Left ventricle myocardium superior (tissue), 1 donor: ENCODE measurements at places on chromosomes 13 and 19.

- DNase-seq: no peak
Observed at GRCh38 chr13:106377931-106378662, 157.4 kb downstream of the EFNB2 start.

DNA sequence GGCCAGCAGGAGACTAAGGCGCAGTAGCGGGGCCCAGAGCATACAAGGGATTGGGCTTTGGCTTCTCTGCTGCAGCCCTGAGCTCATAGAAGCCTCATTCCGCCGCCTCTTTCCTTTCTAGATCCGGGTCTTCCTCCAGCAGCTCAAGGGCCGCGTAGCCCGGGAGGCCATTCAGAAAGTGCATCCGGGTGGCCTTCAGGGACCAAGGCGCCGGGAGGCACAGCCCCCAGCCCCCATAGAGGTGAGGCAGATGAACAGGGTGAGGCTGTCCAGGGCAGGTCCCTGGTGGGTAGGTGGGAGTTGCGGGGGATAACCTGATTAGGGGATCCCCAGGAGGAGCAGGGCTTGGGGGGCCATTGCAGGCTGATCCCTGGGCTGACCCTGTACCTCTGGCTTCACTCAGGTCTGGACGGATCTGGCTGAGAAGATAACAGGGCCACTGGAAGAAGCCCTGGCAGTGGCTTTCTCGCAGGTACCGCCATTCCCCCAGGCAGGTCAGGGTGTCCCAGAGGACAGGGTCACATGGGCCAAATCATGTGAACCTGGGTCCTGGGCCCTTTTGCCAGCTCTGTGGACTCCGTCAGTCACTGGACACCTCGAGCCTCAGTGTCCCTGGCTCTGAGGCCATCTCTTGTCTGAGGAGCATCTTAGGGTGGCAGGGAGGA is 1.3 kb downstream of the SNAPC2 start:
- no peak for DNase-seq

GRCh38 chr13:110676595-110677587 is 29.0 kb downstream of the CARS2 start:
- DNase-seq: no peak

- no peak for DNase-seq
Observed at GRCh38 chr19:31938675-31939074, 406.7 kb upstream of the ZNF507 start.

DNA sequence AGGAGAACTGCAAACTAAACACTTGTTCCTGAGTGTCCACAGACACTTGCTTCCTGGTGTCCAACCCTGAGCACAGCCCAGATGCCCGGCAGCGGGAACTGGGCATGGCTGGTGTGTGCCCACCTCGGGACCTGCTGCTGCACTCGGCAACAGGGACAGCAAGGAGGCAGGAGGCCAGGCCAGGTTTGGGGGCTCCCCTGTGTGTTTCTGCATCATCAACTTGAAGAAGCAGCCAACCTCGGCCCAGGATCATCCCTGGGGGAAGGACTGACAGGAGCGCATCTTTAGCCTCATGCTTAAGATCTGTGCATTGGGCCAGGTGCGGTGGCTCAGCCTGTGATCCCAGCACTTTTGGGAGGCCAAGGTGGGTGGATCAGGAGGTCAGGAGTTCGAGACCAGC is 35.1 kb upstream of the LDLR start:
- no peak for DNase-seq

DNA sequence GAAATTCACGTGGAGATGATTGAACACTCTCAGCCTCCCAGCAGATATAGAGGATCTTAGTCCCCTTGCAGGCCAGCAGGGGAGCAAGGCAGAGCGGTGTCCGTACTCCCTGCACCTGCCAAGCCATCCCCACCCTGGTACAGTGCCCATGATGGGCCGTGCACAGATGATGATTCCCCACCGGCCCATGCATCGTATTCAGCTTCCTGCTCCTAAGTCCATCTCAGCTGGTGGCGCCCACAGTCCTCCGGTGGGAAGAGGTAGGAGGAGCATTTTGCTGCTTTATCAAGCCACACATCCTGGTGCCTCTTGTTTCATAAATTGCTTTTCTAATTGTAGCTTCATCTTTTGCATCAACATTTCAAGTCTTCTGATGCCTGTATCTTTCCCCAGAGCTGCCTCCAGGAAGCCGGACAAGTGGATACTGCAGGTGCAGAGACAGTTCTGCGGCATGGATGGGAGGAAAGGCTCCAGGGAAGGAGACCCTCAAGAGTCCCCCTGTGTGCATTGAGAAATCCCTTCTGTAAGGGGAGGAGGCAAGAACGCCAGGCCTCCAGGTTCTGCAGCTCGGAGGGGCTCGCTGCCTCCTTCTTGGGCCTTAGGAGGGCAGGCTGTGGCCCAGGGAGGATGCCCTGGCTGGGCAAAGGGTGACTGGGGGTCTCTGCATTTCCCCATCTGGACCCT is 55.3 kb downstream of the F2RL3 start:
- no peak for DNase-seq

GRCh38 chr19:46393456-46394401 is 19.6 kb downstream of the CCDC8 start:
- no peak for DNase-seq

GRCh38 chr13:45303026-45303425 is 38.0 kb downstream of the TPT1 start:
- no peak for DNase-seq

- DNase-seq: no peak
Observed at GRCh38 chr13:98751367-98751782, 1.1 kb downstream of the SLC15A1 start.

DNA sequence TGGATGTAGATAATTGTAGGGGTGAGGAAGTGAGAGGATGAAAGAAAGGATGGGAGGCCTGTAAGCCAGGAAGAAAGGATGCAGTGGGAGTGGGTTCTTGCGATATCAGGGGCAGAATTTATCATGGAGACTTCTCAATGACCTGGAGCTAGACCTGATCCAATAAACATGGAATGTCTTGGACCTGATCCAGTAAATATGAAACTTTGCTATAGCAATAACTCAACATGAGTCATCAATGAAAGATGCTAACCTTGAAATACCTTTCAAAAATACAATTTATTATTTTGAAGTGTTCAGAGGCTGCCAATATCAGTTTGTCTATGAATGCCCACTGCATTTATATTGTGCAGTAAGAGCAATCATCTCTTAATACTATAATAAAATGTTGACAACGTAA is 279.5 kb downstream of the POU4F1 start:
- no peak for DNase-seq

DNA sequence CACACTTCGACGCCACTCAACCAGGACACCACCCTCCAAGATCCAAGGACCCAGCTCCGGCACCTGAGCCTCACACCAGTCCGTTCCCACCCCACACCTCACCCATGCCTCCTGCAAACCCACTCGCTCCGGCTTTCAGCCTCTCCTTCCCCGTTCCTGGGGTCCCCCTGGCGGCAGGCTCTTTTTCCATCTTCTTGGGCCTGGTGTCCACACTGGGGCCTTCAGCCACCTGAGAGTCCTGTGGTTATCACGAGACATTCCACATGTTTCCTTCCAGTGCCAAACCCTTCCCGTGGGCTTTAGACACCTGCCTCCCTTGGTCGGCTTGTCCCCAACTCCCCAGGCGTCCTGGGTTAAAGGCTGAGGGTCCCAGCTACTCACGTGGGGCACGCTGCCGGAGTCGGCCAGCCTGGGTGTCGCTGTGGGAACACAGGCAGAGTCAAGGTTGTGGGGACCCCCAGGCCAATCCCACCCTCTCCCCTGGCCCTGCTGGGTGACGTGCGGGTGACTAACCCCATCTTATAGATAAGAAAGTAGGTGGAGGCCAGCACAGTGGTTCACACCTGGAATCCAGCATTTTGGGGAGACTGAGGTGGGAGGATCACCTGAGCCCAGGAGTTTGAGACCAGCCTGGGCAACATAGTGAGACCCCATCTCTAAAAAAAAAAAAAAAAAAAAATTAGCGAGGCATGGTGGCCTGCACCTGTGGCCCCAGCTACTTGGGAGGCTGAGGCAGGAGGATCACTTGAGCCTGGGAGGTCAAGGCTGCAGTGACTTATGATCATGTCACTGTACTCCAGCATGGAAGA is 1.9 kb downstream of the JSRP1 start:
- no peak for DNase-seq

- no peak for DNase-seq
Observed at GRCh38 chr13:84418041-84418440, 535.8 kb upstream of the SLITRK1 start.

DNA sequence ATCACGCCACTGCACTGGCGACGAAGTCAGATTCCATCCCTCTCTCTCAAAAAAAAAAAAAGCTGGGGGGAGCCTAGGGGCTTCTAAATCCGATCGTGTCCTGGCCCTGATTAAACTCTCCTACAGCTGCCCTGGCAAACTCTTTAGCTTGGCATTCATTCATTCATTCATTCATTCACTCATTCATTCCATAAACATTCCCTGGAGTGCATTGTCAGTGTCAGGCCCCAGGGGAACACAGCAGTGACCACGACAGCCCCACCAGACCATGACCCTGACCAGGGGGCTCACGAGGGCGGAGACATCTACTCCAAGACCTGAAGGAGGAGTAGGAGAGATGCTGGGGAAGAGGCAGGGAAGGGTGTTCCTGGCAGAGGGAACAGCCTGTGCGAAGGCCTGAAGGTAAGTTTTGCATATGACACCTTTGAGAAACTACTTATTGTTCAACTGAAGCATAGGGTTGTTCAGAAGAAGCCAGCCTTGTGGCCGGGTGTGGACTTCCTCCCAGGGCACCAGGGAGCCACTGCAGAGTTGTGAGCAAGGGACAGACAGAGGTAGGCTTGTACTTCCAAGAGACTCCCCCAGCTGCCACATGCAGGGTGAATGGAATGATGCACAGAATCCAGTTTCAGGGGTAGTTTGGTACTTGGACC is 24.5 kb downstream of the CEACAM16 start:
- no peak for DNase-seq

GRCh38 chr13:29429286-29429900 is 166.1 kb downstream of the SLC7A1 start:
- no peak for DNase-seq

- DNase-seq: no peak
Observed at GRCh38 chr13:28819046-28819730, 951 bp upstream of the MTUS2 start.

DNA sequence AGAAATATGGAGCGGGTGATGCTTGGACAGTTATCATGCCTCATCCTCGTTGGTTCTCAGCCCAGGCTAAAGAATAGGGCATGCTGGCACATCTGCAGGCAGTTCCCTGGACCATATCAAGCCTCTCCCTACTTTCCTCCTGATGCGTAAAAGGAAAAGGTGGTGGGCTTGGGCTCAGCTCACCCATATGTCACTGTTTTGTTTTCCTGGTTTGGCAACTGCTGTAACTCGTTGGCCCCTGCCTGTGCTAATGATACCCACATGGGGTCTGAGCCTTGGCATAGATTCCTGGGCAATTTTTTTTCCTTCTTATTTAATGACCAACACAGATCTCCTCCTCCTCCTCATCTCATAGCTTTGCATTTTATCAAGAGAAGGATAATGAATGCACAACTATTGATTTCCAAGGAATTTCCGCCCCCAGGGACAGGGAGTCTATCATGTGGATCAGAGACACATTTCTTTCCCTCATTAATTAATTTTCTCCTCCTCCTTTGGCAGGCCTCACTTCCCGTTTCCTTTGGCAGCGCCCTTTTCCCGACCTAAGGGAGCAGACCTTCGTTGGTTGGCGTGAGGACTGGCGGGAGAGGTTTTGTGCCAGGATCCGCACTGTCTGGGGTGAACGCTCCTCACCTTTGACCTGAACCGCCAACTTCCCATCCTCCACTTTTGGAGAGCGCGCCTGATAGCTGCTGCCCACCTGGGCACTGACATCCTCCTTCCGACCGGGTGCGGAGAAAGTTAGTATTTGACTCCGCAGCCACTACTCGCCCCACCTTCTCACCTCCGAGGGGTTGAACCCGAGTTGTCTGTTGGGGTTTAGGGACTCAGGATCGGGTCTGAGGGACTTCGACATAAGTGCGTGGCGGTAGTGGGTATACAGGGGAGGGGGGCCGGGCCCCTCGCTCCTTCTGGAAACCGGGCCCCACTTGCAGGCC is 3.4 kb upstream of the POU4F1 start:
- no peak for DNase-seq

DNA sequence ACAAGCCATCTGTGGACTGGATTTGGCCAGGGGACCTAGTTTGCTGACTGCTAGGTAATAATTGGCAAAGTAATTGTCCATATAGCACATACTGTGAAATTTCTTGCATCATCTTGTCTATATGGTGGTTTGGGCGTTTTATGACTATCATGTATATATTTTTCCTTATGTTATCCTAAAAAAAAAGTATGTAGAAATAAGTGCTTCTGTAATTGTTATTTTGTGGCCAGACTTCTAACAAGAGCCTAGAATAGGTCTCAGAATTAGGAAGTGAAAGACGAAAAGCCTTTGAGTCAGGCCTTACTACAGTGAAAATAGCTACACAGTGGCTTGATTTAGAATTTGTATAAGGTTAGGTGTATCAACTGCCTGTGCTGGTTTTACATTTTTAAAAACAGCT is 4.2 kb downstream of the FNDC3A start:
- DNase-seq: no peak

GRCh38 chr19:13881692-13882418 is 4.9 kb downstream of the NANOS3 start:
- DNase-seq: peak; percentile 61

DNA sequence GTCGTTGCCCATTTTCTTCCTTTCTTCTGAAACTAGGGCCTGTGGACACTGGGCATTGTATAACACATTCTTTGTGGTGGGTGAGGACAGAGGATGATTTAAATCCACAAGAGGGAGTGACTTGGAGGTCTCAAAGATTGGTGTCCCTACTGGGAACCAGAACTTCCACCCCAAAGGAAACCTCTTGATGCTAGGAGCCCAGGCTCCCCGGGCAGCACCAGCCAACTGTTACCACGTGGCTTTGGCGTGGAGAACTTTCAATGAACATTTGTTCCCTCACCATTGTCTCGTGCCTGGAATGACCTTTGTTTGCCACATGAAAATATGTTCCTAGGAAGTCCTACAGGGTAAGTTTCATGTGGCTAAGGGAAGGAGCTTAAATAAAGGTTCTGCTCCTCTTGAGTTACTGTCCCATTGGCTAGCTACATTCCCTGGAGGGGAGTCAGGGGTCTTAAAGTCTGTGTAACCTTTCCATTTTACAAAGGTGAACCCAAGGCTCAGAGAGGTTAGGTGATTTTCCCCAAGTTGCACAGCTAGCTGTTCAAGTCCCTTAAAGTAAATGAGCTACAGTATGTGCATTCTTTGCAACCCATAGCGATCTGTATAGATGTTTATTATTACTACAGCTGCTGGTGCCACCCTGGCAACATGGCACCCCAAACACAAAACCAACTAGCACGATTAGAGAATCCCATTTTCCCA is 5.0 kb upstream of the CDX2 start:
- DNase-seq: no peak

DNA sequence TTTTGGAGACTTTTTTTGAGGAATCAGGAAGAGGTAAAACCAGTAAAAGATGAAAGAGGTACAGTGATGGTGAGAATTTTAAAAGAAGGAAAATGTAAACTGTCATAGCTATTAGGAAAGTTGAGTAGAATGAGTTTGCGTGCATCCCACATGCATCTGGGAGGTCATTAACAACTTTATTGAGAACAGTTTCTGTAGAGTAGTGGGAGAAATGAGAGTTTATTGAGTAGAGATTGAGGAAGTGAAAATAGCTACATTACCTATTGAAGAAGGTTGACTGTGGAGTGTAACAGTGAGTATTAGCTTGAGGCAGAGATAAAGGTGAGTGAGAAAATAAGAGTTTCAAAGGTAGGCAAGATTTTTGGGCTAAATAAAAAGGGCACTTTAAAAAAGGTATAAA is 38.7 kb downstream of the BRCA2 start:
- DNase-seq: no peak

GRCh38 chr19:46907880-46908279 is 47.1 kb downstream of the ARHGAP35 start:
- DNase-seq: peak; percentile 53

GRCh38 chr13:105952973-105953290 is 582.5 kb downstream of the EFNB2 start:
- DNase-seq: no peak

GRCh38 chr13:39012608-39013007 is 22.0 kb upstream of the STOML3 start:
- no peak for DNase-seq
